ENCODE measurements at places on chromosomes 3 and 15.

DNA sequence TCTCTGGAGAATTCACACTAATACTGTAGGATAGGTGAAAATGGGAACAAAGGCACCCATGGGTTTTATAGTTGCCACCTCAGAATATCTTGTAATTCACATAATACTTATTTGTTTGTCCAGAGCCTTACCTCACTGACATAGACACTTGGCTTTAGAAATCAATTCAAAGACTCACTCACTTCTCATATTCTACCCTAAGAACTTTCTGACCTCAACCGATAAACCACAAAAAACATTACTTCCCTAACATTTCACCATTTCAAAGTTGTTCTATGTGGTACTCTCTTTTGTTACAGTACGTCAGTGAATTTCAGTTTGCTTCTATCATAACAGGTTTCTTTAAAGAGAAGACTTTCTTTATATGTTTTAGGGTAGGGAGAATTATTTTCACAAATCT, 359.3 kb downstream of the IGSF11 start:
- no peak for DNase-seq
- no peak overlapping the region for H3K27ac ChIP-seq

- H3K27ac ChIP-seq, result no peak within 1 kb of the TSS
- no peak for DNase-seq
- H3K27me3 ChIP-seq, result peaks cover 65% of the 10 kb centered on the region
- no peak within 1 kb of the TSS for H3K4me3 ChIP-seq
- H3K36me3 ChIP-seq, result no peaks in the 10 kb centered on the region
Observed at GRCh38 chr15:79282371-79283251, at the start of gene ANKRD34C. ANKRD34C (plus strand) TSS chr15:79282722; CDS start chr15:79293285, 10,563 bp downstream.

DNA sequence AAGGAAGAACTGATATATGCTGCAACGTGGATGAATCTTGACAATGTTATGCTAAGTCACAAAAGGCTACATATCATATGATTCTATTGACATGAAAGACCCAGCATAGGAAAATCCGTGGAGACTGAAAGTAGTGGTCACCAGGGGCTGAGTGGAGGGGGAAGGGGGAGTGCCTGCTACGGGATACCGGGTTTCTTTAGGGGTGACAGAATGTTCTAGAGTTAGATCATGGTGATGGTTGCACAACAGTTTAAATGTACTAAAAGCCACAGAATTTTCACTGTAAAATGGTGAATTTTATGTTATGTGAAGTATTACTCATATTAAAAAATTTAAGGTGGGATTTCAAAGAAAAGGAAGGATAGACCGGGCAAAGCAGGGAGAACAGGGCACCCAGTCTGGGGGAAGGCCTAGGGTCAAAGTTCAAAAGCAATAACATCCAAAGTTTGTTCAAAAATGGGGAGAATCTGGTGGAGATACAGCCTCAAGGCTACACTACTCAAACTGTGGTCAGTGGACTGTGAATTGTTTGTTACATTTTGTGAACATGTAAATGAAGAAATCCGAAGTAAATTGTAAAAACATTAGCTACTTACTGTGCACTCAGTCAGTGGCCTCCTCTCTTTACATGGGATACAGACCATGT, 74.2 kb upstream of the FNDC3B start:
- H3K27ac ChIP-seq, result no peak overlapping the region
- H3K27me3 ChIP-seq, result no peaks in the 10 kb centered on the region
- H3K4me1 ChIP-seq, result peaks cover 8% of the 10 kb centered on the region
- H3K36me3 ChIP-seq, result no peaks in the 10 kb centered on the region

DNA sequence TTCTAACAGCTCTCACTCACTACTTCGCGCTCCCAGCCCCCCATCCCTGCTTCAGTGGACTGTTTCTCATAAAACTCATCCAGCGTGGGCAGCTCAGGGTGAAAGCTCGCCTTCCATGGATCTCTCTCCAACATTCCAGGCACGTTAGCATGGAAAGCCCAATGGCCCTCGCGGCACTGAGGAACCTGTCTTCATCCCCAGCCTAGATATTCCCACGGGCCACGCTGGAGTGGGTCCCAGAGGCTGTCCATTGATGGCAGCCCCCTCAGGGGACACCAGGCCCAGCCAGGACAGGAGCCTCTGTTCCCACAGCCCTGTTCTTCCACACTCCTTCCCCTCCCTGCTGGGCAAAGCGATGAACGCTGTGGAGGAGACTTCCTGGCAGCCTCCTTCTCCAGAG, 121.1 kb downstream of the SEC22A start:
- peaks cover 25% of the 10 kb centered on the region for H3K4me1 ChIP-seq
- DNase-seq, result no peak

DNA sequence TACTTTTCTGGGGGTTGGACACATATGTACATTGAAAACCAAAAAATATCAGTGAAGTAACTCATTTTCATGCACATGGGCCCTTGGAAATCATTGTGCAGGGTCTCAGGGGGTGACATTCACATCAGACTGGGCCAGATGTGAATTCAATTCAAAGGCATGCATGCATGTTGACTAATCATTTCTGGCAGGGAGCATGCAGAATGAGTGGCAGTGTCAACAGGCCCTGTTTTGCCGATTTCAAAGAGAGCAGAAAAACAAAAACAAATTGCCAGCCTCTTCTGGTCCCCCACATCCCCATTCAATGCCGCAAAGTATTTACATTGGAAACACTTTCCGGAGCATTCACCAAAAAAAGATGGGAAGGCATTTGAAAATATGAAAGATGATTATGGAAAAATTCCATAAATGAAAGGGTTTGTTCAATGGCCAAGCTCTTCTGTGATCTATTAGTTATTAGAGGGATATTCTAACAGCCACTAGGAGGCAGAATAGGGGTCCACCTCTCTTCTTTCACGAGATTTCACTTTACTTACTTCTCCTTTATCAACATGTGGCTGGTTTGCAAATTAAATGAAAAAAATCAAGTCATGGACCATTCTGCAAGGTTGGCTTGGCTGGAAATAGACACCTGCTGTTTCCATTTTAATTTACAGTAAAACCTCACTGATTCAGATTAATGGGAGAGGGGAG, 119.9 kb upstream of the FEZF2 start:
- DNase-seq, result no peak
- no peaks in the 10 kb centered on the region for H3K27me3 ChIP-seq
- H3K36me3 ChIP-seq, result no peaks in the 10 kb centered on the region
- no peaks in the 10 kb centered on the region for H3K4me1 ChIP-seq
- no peak overlapping the region for H3K27ac ChIP-seq

- no peaks in the 10 kb centered on the region for H3K4me1 ChIP-seq
- H3K27me3 ChIP-seq, result no peaks in the 10 kb centered on the region
- H3K36me3 ChIP-seq, result no peaks in the 10 kb centered on the region
- H3K27ac ChIP-seq, result no peak overlapping the region
- no peak for DNase-seq
Observed at GRCh38 chr3:180058238-180058637, 21.5 kb upstream of the PEX5L start.

DNA sequence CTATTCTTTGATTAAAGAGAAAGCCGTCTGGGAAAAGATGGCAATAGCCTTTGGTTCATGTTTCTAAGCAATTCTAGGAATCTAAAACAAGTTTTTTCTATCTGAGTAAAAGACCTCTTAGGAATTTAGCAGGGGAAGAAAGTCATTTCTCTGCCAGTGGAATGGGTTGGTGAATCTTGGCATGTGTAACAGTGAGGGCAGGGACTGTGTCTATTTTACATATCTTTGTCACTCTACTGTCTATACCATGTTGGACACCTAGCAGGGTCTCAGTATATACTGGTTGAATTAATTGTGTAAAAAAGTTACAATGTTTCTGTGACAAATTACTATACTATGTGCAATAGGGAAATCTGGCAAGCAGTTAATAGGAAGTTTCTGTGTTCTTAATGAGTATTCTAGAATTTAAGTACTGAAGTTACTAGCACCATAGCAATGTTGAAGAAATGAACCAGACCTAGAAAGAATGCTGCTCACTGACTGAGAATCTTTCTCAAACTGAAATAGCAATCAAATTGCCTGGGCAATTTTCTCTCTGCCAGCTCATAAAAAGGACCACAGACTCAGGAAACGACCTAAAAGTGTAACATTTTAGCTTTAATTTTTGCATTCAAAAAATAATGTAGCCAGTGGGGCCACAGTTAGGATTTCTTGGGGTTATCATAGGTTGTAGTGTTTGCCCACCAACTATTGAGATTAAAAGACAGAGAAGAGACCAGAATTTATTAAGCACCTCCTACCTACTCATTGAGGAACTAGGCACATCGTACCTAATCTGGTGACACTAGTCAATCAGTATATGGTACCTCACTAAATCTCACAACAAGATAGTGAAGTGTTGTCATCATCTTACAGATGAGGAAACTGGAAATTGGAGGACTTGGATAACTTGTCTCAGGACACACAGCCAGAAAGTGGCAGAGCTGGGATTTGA, 56.2 kb upstream of the LEKR1 start:
- H3K4me3 ChIP-seq, result no peak overlapping the region
- H3K36me3 ChIP-seq, result no peaks in the 10 kb centered on the region
- H3K27ac ChIP-seq, result no peak overlapping the region
- H3K27me3 ChIP-seq, result no peaks in the 10 kb centered on the region
- H3K4me1 ChIP-seq, result no peaks in the 10 kb centered on the region

DNA sequence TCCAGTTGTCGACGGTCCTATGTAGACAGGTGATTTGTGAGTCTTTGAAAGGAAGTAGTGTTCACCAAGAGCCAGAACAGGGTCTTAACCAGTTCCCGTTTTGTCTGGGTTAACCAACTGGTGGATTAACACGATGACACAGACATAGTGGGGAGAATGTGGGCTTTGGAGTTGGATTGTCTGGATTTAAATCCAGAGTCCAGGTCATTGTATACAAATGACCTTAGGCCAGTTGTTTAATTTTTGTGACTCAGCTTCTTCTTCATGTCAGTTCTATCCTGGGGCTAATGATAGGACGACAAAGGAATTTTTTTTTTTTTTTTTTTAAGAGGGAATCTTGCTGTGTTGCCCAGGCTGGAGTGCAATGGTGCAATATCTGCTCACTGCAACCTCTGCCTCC, 126.7 kb downstream of the LPP start:
- H3K27me3 ChIP-seq, result no peaks in the 10 kb centered on the region
- H3K27ac ChIP-seq, result peak overlapping the region; percentile 88
- H3K4me3 ChIP-seq, result no peak overlapping the region
- peaks cover 93% of the 10 kb centered on the region for H3K4me1 ChIP-seq
- no peaks in the 10 kb centered on the region for H3K36me3 ChIP-seq

DNA sequence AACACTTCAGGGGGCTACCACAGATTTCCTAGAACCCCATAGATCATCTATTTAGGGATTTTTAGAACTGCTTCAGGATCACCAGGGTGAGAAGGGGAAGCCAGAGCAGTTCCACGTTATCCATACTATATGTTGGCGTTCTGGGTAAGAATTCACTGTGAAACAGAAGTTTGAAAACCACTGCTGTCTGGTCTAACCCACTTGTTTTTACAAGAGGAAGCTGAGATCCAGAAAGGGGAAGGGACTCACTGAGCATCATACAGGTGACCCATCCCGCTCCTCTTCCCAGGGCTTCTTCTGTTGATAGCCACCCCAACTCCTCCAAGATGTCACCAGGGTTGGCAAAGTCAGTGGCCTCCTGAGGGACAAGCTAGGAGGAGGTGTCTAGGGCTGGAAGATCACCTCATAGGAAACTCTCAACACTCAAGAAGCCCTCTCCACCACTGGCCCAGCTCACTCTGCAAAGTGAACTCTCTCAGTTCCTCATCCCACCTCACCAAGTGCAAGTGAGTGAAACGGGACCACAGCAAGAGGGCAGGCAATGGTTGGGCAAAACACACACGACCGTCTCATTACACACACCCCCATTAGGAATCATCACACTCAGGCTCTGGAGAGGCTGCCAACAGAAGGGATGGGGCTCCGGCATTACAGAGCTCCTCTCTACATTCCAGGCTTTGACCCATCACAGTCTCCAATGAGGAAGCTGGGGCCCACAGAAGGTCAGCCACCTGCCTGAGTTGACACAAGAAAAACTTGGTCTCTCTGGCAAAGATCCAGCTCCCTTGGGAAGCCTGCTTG, 1.8 kb downstream of the DAPK2 start:
- H3K27ac ChIP-seq, result no peak overlapping the region
- DNase-seq, result no peak
- H3K4me3 ChIP-seq, result no peak overlapping the region
- no peaks in the 10 kb centered on the region for H3K4me1 ChIP-seq
- H3K27me3 ChIP-seq, result no peaks in the 10 kb centered on the region
- no peaks in the 10 kb centered on the region for H3K36me3 ChIP-seq

GRCh38 chr15:36965570-36966342, 134.6 kb downstream of the MEIS2 start:
- H3K27ac ChIP-seq, result no peak overlapping the region
- H3K4me3 ChIP-seq, result no peak overlapping the region
- no peaks in the 10 kb centered on the region for H3K36me3 ChIP-seq
- H3K4me1 ChIP-seq, result peaks cover 34% of the 10 kb centered on the region
- no peaks in the 10 kb centered on the region for H3K27me3 ChIP-seq
- no peak for DNase-seq

DNA sequence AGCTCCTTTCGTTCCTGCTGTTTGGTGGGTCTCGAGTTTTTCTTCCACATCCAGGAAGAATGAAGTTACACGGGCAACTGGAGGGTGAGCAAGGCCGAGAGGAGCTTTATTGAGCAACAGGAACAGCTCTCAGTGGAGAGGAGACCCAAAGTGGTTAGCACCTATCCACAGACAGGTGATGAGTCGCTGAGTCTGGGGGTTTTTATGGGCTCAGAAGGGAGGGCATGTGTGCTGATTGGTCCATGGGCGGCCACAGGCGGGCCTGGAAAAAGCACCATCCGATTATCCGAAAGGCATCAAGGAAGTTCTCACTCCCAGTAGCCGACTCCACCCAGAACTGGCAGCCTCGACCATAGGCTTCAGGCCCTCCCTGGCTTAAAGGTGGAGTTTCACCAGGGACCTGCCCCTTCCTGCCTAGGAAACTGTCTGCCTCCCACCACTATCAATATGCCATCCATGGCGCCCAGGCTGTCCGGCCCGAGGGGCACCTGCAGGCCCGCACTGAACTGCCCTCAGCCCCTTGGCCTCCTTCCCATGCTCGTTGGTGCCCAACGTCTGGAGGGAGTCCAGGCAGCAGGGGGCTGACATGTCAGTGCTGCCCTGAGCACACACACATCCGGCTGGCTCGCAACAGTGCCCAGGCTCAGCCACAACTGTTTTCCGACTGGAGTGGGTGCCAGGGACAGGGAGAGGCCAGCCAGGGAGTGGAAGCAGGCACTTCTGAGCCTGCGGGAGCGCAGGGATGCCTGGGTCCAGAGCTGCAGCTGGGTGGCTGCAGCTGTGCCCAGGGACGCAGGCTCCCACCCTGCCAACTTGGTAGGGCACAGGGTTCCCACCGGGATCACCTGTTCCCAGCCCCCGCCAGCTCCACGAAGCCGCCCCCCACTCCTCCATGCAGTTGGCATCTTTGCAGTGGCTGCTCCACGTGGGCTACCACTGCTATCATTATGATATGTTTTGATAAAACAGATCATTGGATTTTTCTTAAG, 170.2 kb downstream of the FNDC3B start:
- no peaks in the 10 kb centered on the region for H3K36me3 ChIP-seq
- H3K4me3 ChIP-seq, result no peak overlapping the region
- peak; percentile 69 for DNase-seq
- no peaks in the 10 kb centered on the region for H3K27me3 ChIP-seq
- peaks cover 75% of the 10 kb centered on the region for H3K4me1 ChIP-seq
